ENCODE measurements at places on chromosomes 4 and X.
A peak's percentile ranks its signal among the peaks of the same experiment; 100 is the strongest.

DNA sequence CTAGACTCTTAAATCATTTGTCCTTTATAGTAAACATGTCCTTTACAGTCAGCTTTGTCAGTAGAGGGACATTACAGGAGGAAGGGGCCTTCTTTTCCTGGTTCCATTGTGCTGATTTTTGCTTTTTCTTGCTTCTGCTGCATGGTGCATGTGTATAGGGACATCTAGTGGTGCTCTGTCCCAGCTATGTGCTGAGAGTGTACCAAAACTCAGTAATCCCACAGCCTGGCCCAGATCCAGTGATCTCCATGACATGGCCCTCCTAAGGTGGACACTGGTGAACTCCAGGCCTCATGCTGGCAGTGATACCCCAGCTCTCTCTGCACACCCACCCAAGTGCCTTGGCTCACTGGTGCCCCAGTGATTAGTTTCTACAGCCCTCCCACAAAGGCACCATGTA, 45.2 kb downstream of the MAGEB17 start:
- H3K27ac ChIP-seq = no peak overlapping the region
- DNase-seq = no peak
- no peaks in the 10 kb centered on the region for H3K4me1 ChIP-seq
- no peaks in the 10 kb centered on the region for H3K36me3 ChIP-seq
- H3K27me3 ChIP-seq = no peaks in the 10 kb centered on the region
- H3K4me3 ChIP-seq = no peak overlapping the region

DNA sequence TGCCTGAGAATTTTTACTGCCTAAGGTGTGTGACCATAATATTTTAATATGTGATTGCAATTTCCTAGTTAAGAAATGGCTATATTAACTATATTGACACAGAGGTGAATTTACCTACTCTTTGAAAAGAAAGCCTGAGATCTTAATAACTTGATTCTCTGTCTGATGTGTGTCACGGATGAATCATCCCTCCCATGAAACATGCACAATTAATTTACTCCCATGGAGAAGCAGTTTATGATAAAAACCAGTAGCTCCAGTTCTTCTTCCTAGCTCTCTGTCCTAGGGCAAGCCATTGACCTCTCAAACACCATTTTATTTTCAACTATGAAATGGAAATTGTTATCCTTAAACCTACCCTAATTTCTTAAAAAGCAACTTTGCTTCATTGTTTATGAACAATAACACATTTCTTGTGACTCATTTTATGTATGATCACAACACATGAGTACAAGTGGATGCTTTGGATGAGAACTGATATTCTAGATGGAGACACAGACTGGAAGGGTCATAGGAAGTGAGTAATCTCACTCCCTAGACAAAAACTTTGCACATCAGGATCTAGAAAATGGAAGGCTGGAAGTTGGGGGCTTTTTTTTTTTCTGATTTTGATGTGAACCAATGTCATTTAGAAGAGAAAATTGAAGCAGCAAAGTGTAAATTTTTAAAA, 438.3 kb downstream of the GPAT3 start:
- DNase-seq = no peak
- H3K27me3 ChIP-seq = no peaks in the 10 kb centered on the region
- H3K36me3 ChIP-seq = no peaks in the 10 kb centered on the region
- no peak overlapping the region for H3K27ac ChIP-seq
- no peak overlapping the region for H3K4me3 ChIP-seq
- H3K4me1 ChIP-seq = no peaks in the 10 kb centered on the region

DNA sequence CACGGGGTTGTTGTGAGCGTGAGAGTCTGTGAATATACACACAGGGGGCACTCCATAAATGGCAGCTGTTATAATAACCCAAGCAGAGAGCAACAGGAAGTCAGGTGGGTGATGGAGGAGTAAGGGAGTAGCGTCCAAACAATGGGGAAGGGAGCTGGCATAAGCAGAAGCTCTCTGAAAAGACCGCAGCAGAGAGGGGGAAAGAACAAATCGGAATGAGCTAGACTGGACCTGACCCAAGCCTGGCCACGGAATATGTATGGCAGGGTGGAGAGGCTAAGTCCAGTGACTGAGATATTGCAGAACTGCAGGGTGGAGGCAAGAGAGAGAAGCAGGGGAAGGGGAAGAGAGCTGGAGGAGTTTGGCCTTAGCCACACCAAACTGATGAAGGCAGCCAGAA, 6.5 kb upstream of the GJB1 start:
- no peaks in the 10 kb centered on the region for H3K4me1 ChIP-seq
- H3K36me3 ChIP-seq = no peaks in the 10 kb centered on the region
- peak overlapping the region; percentile 45 for H3K4me3 ChIP-seq
- peak; percentile 17 for DNase-seq
- H3K27ac ChIP-seq = peak overlapping the region; percentile 76

GRCh38 chr4:80492761-80493160, 157.2 kb downstream of the CFAP299 start:
- no peaks in the 10 kb centered on the region for H3K27me3 ChIP-seq
- no peak overlapping the region for H3K27ac ChIP-seq
- no peaks in the 10 kb centered on the region for H3K4me1 ChIP-seq
- DNase-seq = peak; percentile 31
- H3K36me3 ChIP-seq = no peaks in the 10 kb centered on the region
- no peak overlapping the region for H3K4me3 ChIP-seq
